CD8-positive, alpha-beta memory T cell (primary cell): ENCODE measurements at places on chromosomes 2 and 18. TPM values are rescaled to one million over a fixed set of nuclear protein-coding genes. Genes with fewer than 3 reads are reported as not detected.

ANKRD30BL gene
- not detected for total RNA-seq

DNA sequence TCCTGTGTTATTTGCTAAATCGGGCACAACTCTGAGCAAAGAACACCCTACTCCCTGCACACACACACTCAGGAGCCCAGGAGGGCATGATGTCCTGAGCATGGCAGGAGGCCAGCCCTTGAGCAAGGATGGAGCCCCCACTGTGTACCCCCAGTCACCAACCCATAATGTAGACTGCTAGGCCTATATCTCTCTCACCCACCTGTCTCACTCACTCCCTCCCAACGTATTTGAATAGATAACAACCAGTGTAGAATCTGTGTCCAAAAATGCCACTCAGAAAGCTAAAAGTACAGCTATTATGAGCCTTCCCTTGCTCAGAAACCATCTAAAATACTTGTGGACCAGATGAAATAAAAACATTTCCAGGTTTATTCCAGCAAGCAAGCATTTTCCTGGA lies 29.3 kb downstream of the MERTK start:
- no peak overlapping the region for H3K27ac ChIP-seq
- H3K4me3 ChIP-seq = no peak overlapping the region
- no peaks in the 10 kb centered on the region for H3K36me3 ChIP-seq
- no peaks in the 10 kb centered on the region for H3K27me3 ChIP-seq

- no peaks in the 10 kb centered on the region for H3K4me1 ChIP-seq
- H3K4me3 ChIP-seq = no peak overlapping the region
- no peaks in the 10 kb centered on the region for H3K36me3 ChIP-seq
- DNase-seq = no peak
- H3K27me3 ChIP-seq = no peaks in the 10 kb centered on the region
Observed at GRCh38 chr2:167817908-167818307, 429.5 kb downstream of the STK39 start.

DNA sequence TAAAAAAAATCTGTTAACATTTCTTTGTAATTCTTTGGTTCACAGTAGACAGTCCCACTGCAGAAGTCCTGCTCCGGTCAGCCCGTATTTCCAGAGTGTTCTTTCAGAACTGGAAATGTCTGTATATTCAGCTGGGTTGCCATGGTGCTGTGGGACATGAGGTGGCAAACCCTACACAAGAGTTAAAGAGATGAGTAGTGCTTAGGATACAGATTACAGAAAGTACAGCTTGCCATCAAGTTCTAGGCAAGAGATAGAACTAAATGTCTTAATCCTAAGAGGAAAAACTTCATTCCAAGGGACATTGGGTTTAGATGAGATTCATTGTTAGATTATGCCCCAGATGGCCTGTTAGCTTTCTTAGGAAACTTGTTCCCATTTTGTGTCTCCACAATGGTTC lies 60.1 kb downstream of the FMNL2 start:
- no peak for DNase-seq
- no peak overlapping the region for H3K4me3 ChIP-seq
- H3K27me3 ChIP-seq = no peaks in the 10 kb centered on the region
- H3K27ac ChIP-seq = no peak overlapping the region
- no peaks in the 10 kb centered on the region for H3K4me1 ChIP-seq

GRCh38 chr2:126761981-126762878 lies 106.3 kb downstream of the GYPC start:
- no peaks in the 10 kb centered on the region for H3K27me3 ChIP-seq
- H3K36me3 ChIP-seq = no peaks in the 10 kb centered on the region
- H3K27ac ChIP-seq = no peak overlapping the region
- peak overlapping the region; percentile 33 for H3K4me3 ChIP-seq
- H3K4me1 ChIP-seq = peaks cover 44% of the 10 kb centered on the region

DNA sequence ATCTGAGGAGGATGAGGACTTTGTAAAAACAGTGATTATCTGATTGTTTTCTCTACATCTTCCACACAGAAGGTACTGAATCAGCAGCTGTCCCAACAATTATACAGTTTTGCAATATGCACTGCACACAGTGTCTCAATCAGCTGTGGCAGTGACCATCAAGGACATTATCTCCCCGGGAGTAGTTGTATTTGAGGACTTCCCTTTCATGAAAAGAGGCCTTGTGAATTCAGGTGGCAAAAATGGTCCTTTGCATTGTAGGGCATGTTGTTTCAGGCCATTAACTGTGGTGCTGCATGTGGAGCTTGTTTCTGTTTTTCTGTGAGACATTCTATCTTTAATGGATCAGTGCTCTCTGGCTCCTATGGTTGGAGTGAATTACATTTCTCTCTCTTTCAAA lies 779.4 kb upstream of the FSHR start:
- H3K4me3 ChIP-seq = no peak overlapping the region
- no peaks in the 10 kb centered on the region for H3K36me3 ChIP-seq
- no peaks in the 10 kb centered on the region for H3K27me3 ChIP-seq
- no peaks in the 10 kb centered on the region for H3K4me1 ChIP-seq

GRCh38 chr2:67997528-67997900 lies 65.3 kb downstream of the C1D start:
- no peak for DNase-seq
- H3K27ac ChIP-seq = no peak overlapping the region
- no peak overlapping the region for H3K4me3 ChIP-seq
- H3K36me3 ChIP-seq = no peaks in the 10 kb centered on the region

- H3K27me3 ChIP-seq = peaks cover 4% of the 10 kb centered on the region
- H3K36me3 ChIP-seq = no peaks in the 10 kb centered on the region
- H3K4me1 ChIP-seq = no peaks in the 10 kb centered on the region
Observed at GRCh38 chr2:238816291-238816690, 31.6 kb upstream of the TWIST2 start.

DNA sequence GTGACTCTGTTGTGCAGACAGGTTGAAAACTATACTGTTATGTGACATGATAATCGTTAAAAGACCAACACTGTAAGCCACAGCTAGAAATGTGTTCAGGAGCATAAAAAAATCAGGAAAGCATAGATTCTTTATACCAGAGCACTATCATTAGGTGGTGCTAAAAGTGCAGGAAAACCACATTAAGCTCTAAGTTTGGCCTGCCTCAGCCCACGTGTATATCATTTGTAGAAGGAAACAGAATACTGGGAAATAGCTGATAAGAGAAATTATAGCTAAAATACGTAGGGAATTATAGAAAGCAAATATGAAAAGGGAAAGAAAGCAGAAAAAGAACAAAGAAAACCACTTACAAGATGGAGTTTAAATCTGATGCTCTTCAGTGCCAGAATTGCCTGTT lies 26.5 kb upstream of the C2orf74 start:
- no peak overlapping the region for H3K4me3 ChIP-seq
- H3K27me3 ChIP-seq = no peaks in the 10 kb centered on the region
- no peaks in the 10 kb centered on the region for H3K36me3 ChIP-seq

PKP4 gene
- total RNA-seq = 32.2 TPM

DPYSL5 gene
- not detected for total RNA-seq

ODC1 gene
- 565 TPM for total RNA-seq

GPR35 gene
- total RNA-seq = 8.4 TPM

UGT1A10 gene
- total RNA-seq = not detected

DNA sequence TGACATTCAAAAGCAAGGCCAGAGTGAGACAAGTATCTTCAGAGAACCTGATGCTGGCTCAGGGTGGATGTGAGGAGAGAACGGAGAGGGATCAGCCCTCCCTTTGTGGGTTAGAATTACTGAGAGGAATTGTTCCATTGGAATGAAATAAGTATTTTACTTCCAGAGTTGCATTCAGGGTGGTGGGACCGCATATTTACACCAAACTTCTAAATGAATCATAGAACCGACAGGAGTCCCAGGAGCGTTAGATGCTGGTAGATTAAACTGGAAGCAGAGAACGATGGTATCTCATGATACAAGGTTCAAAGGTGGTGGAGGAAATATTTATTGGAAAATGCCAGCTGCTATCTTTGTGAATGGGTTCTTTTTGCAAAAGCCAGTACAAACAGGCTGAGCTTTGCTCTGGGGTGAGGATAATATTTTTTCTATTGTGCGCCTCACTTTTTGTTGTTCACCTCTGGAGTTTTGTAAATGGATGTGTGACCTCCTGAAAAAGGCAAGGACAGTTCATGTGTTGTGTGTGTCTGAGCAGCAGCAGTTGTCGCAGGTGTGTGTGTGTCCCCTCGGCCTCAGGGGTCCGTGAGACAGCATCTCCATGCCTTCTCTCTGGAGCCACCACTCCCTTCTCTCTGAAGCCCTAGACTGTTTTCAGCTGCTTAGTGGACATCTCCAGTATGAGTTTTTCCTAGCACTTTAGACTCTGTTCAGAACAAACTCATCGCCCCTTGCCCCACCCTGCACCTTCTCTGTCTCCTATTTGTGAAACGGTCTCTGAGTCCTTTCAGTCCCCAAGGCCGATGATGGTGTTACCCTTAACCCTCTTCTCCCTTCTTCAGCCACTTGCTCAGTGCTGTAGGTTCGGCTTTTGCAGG lies 17.8 kb downstream of the MTCL1 start:
- no peak overlapping the region for H3K4me3 ChIP-seq
- H3K4me1 ChIP-seq = no peaks in the 10 kb centered on the region
- H3K27ac ChIP-seq = no peak overlapping the region
- no peaks in the 10 kb centered on the region for H3K27me3 ChIP-seq

DNA sequence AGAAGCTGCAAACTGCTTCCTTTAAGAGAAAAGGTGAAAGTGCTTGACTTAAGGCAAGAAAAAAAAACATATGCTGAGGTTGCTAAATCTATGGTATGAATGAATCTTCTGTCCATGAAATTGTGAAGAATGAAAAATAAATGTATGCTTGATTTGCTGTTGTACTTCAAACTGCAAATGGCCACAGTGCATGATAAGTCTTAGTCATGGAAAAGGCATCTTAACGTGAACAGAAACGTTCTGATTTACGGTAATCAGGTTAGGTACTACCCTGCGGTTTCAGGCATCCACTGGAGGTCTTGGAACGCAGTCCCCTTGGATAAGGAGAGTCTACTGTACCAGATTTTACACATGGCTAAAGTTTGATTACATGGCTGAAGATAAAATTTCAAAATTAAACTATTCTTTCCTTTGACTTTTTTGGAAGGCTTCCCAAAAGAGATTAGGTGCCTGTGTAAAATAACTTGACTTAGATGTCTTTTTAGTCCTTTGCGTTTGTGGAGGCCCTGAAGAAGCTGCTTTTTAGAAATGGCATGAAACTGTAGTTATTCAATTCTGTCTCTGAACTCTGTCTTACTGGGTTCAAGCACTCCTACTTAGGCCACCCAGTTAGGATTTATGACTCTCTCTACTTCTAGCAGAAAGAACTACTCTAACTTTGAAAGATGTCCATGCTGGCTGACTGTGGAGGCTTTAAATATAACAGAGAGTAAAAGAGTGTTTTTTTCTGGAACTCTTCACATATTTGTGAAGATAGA lies 35.9 kb upstream of the SCN9A start:
- no peak for DNase-seq
- H3K4me3 ChIP-seq = no peak overlapping the region
- H3K27ac ChIP-seq = no peak overlapping the region
- H3K4me1 ChIP-seq = no peaks in the 10 kb centered on the region

DNA sequence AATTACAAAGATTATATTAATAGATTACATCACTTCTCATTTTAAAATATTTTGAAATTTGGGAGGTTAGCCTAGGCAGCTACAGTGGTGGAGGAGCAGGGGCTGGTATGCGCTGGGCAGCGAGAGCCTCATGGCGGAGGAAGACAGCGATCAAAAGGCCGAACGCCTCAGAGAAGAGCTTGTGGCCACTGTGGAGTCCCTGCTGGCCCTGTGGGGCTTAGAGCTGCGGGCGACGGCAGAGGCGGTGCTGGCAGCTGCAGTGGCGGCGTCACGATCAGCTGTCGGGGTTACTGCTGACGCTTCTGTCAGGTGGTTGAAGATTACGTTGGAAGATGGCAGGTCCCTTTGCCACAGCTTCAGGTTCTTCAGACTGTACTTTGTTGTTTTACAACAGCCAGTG lies 87.4 kb downstream of the ROCK2 start:
- no peaks in the 10 kb centered on the region for H3K4me1 ChIP-seq
- no peaks in the 10 kb centered on the region for H3K27me3 ChIP-seq
- H3K4me3 ChIP-seq = no peak overlapping the region

DNA sequence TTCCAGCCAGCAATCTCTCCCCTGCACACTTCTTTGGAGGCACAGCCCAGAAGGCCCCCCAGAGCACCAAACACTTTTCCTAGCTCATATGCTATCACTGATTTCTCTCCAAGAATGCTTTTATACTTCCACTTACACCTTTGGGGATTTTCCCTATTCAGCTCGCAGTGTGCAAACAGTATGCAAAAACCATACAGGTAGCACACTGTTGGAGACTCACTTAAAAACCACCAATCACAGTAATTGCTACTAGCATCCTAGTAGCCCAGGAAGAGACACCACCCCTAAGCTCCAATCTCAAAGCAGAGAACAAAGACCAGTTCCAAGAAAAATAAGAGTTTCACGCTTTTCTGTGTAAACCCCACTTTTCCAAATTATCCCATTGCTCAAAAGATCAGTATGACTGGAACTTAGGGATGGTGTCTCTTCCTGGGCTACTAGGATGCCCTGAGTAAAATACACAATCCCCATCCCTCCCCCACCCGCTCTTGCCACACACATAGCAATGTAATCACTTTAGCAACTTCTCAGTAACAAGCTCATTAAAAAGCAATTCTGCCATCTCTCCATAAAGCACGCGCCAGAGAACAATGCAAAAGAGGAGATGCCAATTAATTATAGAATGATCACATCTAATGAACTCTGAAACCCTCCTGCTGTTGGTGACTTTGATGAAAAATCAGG lies 43.0 kb downstream of the KLF7 start:
- H3K27me3 ChIP-seq = no peaks in the 10 kb centered on the region
- H3K4me3 ChIP-seq = no peak overlapping the region
- no peak overlapping the region for H3K27ac ChIP-seq
- H3K36me3 ChIP-seq = no peaks in the 10 kb centered on the region
- H3K4me1 ChIP-seq = no peaks in the 10 kb centered on the region

GRCh38 chr2:95267458-95268210 lies 6.6 kb upstream of the PROM2 start:
- no peaks in the 10 kb centered on the region for H3K27me3 ChIP-seq
- no peak overlapping the region for H3K4me3 ChIP-seq
- no peak for DNase-seq
- H3K36me3 ChIP-seq = no peaks in the 10 kb centered on the region
- no peak overlapping the region for H3K27ac ChIP-seq

- no peak for DNase-seq
- no peak overlapping the region for H3K4me3 ChIP-seq
- peaks cover 54% of the 10 kb centered on the region for H3K4me1 ChIP-seq
- H3K27ac ChIP-seq = no peak overlapping the region
- peaks cover 10% of the 10 kb centered on the region for H3K36me3 ChIP-seq
Observed at GRCh38 chr2:160321006-160321405, 120.9 kb upstream of the ITGB6 start.

DNA sequence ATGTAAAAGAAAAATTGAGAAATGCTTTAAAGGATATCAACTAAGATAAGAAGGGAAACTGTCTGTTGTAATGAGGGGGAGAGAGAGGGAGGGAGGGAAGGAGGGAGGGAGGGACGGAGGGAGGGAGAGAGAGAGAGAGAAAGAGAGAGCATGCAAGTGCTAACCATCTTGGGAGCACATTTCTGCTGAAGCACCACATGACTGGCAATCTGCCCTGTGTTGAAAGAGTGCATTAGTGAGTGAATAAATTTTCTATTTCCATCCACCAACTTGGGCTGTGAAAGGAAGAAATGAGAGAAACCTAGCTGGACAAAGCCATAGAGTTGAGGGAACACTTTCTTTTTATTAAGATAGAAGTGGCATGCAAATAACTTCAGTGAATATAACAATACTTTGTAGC lies 110.7 kb downstream of the TMX3 start:
- H3K4me3 ChIP-seq = no peak overlapping the region
- H3K27me3 ChIP-seq = no peaks in the 10 kb centered on the region
- H3K36me3 ChIP-seq = no peaks in the 10 kb centered on the region
- no peaks in the 10 kb centered on the region for H3K4me1 ChIP-seq
- H3K27ac ChIP-seq = no peak overlapping the region
